Activated effector memory CD4-positive, alpha-beta T cell treated with Interleukin-2 at 50 U/mL for 16 hours (primary cell): ENCODE measurements at places on chromosomes 11 and 22.

DNA sequence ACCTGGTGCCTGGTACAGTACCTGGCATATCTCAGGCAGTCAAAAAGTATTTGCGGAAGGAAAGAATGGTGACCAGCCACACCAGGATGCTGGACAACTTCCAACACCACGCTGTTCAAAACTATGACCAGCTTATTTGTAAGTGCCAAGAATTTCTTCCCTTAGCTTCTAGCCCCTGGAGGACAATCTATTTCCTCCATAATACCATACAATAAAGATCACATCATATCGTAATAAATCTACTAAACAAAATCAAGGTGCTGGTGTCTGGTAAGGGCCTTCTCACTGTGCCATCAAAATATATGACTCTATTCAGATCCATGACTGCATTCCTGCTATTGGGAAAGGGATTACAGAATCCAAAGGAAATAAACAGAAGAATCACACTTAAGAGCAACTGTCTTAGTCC is 51.5 kb downstream of the ALG9 start:
- DNase-seq = no peak

DNA sequence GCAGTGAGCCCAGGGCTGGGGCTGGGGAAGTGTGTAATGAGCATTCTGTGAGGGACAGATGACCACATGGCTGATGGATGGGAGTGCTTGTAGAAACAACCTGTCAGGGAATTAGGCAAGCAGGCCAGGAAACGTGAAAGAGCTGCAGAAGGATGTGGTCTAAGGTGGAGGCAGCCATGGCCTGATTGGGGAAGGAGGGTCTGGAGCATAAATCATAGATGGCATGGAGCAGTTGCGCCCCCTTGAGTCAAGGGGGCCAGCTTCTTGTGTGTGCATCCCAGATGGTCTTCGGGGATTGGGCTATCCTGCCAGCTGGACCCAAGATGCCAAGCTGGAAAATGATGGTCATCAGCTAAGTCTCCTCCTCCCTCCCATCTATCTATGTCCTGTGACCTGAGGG is 119.4 kb upstream of the CLPB start:
- no peak for DNase-seq

- DNase-seq = no peak
Measured at GRCh38 chr11:16839821-16840220, 101.4 kb downstream of the C11orf58 start.

DNA sequence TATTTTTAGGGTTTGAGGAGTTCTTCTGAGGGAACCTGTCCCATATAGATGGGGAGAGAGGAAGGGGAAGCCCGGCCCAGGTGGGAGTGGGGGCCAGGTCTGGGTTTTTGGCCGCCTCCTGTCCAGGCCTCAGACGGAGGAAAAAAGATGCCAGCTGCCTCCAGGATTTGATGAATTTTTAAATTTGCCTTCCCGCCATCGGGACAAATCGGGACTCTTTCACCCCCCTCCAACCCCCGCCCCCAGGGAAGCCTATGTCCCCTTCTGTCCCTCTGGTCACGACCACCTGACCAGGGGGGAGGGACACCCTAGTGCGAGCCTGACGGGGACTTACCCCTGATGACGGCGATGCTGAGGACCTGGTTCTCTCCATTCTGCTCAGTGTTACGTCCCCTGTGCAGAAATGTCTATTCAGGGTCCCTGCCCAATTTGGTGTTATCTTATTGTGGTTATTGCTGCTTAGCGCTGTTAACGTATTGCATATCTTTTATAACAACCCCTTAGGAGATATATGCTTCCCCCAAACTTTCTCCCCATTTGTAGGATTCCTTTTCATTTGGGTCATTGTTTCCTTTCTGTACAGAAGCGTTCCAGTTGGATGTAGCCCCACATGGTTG is 115.9 kb upstream of the GRK3 start:
- DNase-seq = no peak

DNA sequence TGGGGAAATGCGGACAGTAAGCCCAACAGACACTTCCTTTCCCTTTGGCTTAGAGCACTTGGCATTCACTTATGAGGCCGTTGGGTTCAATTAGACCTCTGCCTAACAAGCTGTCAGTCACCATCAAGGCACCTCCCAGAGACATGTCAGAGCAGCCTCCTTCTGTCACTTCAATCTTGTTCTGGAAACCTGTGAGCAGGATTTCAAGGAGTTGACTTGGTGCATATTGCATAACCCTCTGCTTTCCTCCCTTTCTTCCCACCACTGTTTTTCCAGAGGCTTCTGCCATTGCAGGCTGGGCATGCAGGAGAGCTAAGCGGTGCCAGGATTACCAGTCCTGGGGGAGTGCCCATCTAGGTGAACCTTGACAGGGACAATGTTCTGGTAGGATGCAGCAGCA is 484.2 kb upstream of the LRRC4C start:
- no peak for DNase-seq

DNA sequence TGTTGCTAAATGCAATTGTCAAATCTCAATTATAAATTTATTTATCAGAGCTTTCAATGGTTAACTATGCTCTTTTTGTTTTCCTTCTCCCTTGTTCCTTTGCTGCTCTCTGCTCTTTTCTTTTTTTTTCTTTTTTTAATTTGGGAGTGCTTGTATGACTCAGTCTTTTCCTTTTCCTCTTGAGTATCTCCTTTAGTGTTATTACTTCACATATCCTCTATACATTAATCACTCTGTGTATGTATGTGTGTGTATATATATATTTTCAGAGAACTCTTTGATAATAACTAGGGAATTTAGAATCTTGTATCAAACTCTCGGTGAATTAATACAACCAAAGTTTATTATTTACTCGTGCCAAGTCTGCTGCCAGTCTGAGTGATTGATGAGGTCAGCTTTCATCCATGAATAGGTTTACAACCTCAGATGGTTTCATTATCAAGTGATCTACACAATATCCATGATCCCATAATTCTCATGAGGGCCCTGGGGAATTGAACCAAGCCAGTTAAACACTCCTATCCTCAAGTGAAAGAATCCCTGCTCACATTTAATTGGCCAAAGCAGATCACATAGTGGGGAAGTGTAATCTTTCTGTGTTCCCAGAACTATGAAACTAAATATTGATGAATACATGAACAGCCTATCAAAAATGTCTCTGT is 743.4 kb upstream of the CNTN5 start:
- DNase-seq = no peak

GRCh38 chr11:11078344-11079086 is 220.7 kb upstream of the ZBED5 start:
- DNase-seq = no peak

DNA sequence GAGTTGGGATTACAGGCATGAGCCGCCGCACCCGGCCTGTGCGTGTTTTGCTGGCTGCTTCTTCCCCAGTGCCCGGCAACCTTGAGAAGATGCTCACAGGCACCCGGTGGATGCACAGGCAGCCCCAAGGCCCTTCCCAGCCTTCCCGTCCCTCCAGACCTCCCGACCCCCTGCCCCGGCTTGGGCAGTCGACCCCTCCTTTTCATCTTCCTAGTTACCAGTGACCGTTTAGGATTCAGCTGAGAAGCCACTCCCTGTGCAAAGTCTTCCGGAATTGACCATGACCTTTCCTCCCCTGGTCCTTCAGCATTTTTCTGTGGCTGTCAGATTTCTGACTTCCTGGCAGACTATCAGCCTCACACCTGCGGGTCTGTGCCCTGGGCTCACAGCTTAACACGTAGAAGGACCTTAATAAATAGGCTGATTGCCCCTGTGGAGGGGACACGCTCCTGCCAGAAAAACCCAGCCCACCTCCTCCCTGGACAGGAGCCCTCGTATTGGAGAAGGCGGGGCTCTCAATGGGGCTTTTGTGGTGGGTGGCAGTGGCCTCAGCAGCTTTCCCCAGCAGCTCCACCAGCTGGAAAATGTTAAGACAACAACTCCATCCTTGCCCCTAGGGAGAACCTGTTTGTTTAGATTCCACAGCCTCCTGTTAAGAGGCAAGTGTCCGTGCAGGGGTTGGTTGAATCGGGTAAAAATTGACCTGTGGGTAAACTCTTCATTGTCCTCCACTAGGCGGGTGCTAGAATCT is 10.4 kb upstream of the ANO1 start:
- no peak for DNase-seq
